ENCODE measurements at places on chromosomes 1 and 21.

- DNase-seq: peak; percentile 27
These were observed at the start of gene GJA8 for GRCh38 chr1:147902253-147902845. Gene GJA8 (plus strand): TSS chr1:147902795. CDS start chr1:147907956, 5,161 bp downstream.

GRCh38 chr1:206059355-206059915, 6.5 kb downstream of the RHEX start:
- DNase-seq: no peak

GRCh38 chr21:18002393-18002792, 183.2 kb upstream of the C21orf91 start:
- DNase-seq: no peak

DNA sequence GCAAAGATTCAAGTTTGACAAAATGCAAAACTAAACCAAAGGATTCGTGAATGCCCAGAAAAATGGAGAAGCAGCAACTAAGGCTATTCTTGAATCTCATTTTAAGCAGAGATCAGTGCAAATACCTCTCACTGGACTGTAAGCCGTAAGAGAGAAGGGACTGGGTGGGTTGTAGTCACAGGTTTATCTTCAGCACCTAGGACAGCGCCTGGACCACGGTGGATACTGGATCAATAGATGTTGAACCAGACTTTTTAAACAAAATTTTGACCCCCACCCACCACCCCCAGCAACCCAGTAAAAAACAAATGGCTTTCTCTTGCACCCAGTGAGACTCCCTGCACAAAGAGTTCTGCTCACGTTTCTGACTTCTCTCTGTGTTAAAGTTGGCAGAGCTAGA, 347.1 kb downstream of the AJAP1 start:
- no peak for DNase-seq

- no peak for DNase-seq
These were observed 75.0 kb downstream of the IGSF21 start for GRCh38 chr1:18182398-18183160.

DNA sequence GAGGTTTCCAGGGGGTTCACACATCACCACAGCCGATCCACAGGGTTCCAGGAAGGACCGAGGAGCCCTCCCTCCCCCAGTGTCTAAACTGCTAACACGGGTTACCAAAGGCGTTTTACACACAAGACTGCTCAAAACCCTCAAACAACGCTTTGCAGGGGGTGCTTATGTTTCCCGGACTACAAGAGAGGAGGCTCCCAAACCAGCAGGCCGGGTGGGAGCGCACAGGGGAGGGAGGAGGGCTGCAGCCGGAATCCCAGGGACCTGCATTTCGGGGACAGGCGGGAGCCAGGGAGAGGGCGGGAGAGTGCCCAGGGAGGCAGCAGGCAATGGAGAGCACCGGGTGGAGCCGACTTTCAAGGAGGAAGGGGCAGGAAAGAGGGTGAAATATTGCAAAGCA, 50.8 kb downstream of the ACBD3 start:
- no peak for DNase-seq

GRCh38 chr1:185541871-185542301, 192.3 kb upstream of the HMCN1 start:
- DNase-seq: peak; percentile 87

DNA sequence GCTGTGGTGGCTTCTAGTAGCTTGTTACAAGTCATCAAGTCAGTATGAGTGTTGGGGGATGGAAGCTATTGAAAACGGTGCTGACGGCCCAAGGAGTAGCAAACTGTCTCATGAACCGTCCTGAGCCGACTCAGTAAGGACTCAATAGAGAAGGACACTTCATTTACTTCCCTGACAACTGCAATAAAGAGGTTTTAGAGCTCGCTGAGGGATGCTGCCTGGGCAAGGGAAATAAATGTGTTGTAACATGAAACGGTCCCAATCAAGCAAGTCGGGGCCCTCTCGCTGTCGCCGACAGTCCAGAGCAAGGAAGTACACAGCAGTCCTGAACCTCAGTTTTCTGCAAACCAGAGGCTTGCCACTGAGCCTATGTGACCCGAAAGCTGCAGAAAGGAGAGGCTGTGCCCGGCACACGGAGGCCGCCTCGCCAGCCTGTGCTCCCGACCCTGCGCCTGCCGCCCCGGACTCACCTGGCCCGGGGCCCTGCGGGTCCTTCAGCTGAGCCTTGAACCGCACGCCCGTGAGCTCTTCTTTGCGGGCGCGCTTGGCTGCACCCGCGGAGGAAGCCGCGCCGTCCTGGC, 423 bp downstream of the URB1 start:
- DNase-seq: no peak

- no peak for DNase-seq
These were observed 9.9 kb upstream of the GPR25 start for GRCh38 chr1:200862713-200863415.

DNA sequence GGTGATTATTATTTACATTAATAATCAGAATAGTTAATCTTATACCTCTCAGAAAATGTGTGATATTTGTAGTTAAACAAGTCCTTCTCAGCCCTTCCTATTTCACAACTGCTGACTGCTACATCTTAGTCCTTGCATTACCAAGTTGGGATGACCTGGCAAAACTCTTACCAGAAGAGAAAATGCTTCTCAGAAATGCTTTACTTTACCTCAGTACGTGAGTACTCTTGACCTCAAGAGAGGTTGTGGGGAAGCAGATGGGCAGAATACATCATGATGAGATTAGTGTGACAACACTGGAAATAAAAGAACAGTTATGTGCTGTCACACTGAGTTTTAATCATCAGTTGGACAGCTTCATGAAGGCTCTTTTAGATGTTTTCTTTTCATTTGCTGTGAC, 16.2 kb downstream of the CFAP126 start:
- peak; percentile 62 for DNase-seq

- DNase-seq: no peak
These were observed 7.4 kb upstream of the AMPD1 start for GRCh38 chr1:114702737-114703136.

DNA sequence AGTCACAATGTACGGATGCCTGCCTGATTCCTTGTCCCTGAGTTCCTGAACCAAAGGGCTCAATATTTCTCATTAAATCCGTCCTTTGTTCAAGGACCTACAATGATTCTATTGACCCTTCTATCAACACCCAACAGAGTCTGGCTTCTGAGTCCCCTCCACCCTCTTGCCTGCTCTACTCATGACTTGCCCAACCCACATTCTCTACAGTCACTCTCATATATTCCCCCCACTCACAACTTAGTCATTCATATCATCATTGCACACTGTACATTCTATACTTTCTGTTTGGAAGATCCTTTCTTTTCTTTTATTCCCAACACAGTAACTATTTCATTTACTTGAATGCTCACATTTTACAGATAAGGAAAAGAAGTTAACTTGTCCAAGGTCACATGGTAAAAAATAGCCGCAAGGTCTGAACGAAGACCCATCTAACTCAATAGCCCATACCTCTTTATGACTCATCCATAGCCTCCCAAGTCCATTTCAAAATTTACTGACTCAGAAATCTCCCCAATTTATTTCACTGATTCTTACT, 3.6 kb downstream of the OTUD7B start:
- peak; percentile 90 for DNase-seq

DNA sequence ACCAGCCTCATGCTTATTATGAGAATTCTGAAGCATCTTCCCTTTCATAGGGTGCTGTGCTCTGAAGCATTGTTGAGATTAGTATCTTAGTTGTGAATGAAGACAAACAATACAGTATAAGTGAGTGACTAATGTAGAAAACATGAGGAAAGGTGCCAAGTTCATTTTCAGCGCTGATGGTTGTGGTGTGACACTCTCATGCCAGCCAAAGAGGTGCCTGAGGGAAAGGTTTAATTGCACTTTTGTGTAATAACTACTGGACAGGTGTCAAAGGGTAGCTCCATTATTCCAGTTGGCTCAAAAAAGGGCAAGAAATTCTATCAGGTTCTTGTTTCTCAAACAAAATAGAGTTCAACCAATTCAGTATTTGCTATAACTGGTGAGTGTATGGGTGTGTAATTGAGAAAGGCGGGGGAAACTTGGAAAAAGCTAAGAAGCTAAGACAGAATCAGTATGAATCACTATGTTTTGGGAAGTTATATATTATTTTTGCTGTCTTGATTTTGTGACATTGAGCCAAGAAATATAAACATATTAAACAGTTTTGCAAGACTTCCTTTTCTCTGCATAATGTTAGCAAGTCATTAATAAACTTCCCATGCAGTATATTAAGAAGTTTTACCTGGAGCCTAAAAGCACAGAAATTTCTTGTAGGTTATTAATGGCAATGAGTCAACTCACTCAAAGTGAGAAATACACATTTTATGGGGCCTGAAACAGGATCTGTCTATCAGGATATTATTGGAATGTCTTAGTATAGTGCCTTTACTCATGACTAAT, 31.8 kb downstream of the KCNK2 start:
- peak; percentile 39 for DNase-seq

DNA sequence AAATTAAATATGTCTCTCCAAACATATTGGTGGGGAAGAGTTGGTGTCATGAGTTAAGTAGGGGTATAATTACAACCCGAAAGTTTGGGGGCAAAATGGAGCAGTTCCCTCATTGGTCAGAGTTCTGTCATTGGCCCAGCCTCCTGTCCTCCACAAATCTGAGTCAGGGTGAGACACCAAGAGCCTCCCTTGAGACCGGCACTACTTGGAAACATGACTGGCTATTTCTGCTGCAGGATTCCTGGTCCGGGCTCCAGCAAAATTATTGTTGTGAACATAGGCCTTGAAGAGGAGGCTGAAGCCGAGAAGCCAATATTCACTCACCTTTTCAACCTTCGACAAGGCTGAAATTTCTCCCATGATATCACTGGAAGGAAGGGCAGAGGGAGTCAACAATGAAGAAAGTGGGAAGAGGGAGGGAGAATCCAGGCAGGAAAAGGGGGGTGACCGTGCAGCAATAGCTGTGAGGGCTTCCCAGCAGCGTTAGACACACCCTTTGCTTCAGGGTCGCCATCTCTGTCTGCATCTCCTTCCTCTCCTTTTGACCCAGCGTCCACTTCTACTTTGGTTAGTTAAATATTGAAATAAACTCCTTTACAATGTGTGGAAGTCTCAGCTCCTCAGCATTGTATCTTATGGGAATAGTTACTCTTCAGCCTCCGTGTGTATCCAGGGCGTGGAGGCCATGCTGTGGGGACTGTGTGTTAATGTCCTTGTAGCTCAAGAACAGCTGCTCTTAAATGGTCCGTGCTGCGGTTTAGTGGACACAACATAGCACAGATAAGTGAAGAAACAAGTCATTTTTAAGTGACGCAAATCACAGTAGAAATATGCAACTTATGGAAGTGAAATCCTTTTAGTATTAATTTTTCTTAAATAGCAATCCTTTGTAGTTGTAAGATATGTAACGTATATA, 307.4 kb downstream of the DISC1 start:
- peak; percentile 34 for DNase-seq

DNA sequence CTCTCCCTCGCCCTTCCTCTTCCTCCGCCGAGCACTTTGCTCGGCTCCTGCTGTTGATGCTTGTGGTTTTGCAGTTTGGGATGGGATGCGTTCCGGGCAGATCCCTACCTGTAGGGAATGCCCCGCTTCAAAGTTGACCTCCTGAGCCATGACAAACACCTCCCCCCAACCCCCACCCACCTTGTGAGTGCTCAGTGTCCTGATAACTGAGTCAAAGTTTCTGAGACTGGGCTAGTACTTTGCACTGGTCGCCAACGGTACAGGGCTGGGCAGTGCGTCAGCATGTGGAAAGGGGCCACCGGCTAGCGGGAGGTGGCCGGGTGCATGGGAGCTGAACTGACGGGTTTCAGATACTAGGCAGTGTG, 771 bp downstream of the RABGAP1L start:
- DNase-seq: peak; percentile 20

- no peak for DNase-seq
These were observed 349.8 kb downstream of the LTN1 start for GRCh38 chr21:28642891-28643290.

- no peak for DNase-seq
These were observed 261.2 kb upstream of the AJAP1 start for GRCh38 chr1:4393191-4393590.

DNA sequence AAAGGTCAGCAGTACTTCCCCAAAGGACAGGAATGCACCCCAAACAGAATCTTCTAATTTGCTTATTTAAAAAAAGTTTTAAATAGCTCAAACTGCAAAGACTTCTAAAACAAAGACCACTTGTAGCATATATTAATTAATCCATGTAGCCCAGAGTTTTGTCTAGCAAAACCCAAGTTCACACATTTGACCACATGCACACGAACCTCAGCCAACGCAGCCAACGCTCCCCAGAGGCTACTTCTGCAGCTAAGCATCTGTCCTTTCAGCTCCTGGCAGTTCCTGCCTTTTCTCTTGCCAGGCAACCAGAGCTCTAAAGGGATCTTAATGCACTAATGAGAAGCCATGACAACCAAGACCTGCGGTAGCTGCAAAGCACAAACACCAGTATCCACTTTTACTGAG, 89.6 kb downstream of the RERE start:
- DNase-seq: no peak

DNA sequence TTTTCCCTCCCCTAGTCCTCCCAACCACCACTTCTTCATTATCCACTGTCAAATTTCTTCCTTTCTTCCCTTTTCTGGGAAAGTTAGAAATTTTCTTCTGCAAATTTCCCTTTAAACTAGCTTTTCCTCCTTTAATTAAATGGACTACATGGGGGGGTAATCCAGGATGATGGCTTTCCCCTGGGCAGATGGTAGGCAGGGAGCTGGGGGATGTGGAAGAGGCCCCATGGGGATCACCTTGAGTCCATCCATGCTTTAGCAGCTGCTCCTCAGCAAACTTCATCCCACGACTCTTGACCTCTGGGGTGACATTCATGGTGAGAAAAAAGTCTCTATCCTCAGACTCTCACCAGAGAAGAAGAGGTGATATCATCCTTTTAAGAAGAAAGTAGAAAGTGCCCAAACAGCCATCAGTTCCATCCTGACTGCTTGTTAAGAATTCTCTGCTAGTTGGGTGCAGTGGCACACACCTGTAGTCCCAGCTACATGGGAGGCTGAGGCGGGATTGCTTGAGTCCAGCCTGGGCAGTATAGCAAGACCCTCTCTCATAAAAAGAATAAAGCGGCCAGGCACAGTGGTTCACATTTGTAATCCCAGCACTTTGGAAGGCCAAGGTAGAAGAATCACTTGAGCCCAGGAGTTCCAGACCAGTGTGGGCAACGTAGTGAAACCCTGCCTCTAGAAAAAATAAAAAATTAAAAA, 2.4 kb downstream of the GPATCH4 start:
- DNase-seq: no peak

DNA sequence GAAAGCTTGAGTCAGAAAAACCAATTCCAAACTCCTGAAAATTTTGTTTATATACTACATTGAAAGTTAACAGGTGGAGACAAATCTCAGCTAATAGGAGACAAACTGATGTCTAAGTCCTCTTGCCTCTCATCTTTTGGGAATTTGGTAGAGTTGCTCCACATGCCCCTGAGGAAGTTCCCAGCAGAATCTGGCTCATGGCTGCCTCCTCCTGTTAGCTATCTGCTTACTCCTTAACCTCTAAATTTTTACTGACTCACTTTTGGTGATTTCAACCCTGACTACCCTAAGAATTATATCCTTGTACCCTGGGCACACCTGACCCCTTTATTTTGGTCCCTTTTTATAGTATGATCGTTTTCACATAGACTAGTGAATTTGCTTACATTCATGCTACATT, 633.7 kb upstream of the USP24 start:
- DNase-seq: peak; percentile 34

DNA sequence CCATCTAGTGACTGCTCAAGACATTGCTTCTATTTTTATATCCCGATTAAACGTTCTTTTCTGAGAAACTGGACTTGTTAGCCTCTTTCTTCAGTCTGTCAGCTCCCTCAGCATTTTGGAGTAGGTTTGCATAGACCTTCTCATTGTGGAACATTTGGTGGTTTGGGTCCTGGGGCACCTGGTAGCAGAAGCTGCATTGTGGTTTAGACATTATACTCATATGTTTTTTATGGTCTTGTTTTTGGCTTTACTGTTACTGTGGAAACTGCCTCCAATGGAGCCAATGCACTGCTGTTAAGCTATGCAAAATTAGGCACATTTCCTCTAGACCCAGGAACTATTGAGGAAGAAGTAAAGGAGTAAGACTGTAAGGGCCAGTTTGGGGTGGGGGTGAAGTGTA, 36.7 kb upstream of the LRRC8B start:
- DNase-seq: no peak

Data from amniotic epithelial cell (primary cell).